ENCODE measurements at places on chromosomes 5 and 9. TPM values are rescaled to one million over a fixed set of nuclear protein-coding genes. Genes with fewer than 3 reads are reported as not detected.

DNA sequence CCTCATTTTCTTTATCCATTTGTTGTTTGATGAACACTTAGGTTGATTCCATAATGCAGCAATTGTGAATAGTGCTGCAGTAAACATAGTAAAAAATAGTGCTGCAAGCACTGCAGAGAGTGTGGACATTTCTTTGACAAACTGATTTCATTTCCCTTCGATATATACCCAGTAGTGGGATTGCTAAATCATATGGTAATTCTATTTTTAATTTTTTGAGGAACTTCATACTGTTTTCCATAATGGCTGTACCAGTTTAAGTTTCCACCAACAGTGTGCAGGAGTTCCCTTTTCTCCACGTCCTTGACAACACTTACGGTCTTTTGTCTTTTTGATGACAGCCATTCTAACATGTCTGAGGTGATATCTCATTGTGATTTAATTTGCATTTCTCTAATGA, 138.2 kb upstream of the PLPPR1 start:
- DNase-seq = no peak

GRCh38 chr9:21964925-21965385, 29.2 kb downstream of the CDKN2A start:
- DNase-seq = no peak

DNA sequence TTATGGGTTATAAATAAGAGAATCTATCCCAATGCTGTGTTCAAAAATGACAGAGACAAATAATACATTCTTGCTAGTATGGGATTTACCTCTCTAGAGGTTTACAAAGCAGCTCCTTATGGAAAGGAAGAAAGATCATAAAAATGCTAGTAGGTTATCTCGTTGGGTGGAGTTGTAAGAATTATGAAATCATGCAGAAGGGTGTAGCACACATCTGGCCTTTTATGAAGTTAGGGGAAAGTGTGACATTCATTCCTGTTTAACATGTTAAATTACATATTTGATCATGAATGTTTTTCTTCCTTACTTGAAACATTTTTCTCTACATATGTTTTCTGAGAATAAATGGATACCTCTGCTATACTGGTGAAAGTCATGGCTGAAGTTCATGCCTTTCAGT, 414.2 kb downstream of the SH3GL2 start:
- DNase-seq = no peak

- no peak for DNase-seq
Observed at GRCh38 chr5:9241479-9242305, 304.2 kb downstream of the SEMA5A start.

- no peak for DNase-seq
Observed at GRCh38 chr5:130109152-130109551, 204.9 kb downstream of the CHSY3 start.

DNA sequence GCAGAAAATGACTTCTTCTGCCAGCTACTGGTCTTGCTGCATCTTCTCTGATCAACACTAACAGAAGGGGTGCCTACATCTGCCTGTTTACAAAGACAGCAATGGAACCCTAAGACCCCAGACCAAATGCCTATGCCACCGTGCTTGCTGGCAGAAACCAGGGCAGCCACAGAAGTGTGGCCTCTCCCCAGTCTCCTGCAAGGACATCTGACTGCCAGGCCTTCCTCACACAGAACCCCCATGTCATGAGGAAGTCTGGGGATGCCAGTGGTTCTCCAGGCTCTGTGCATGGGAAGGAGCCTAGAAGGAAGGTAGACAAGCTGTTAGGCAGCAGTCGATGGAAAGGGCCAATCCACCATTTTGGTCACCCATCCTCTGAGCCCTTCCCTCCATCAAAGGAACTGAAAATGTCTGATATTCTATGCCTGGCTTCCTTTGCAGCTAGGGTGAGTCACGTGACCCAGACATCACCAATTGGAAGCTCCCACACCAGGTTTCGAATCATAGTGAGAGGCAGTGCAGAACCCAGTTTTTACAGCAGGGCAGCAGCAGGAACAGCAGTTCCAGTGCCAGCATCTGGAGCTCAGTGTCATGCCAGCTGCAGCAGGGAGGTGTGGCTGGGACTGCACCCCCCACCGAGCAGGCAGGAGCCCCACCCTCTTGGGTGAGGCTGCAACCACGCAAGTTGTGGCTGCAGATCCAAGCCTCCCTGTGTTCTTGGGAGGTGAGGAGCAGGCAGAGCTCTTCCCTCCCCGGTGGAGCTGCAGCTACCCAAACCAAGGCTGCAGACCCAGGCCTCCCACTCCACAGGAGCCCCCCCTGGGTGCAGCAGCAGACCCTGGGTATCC, 123.4 kb downstream of the OLFM1 start:
- DNase-seq = no peak

DNA sequence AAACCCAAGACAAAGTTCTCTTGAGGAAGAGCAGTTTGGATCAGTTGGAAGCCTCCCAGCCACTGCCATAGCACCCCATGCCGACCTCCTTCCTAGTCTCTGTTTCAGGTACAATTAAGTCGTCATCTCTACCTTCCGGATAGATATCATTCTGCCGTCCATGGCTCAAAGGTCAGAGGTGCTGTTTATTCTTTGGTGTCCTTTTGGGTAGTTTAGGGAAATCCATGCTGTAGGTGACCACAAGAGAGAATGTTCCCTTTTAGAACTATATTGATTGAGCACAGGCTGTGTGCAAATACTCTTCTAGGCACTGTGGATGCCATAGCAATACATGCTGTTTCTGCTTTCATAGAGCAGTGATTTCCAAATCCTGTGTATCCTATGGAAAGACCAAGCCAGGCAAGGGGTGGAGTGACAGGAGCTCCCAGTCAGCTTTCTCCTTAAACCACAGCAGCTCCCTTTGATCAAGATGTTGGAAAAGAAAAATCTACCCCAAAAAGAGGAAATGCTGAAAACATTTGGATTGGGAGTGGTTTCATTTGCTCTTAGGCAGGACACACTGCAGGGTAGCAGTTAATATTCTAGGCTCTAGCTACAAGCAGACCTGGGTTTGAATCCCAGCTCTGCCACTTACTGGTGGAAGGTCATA, 127.9 kb downstream of the PALM2AKAP2 start:
- DNase-seq = no peak

Gene SPATA31C1
- not detected for total RNA-seq

Gene FOXI1
- total RNA-seq = 4.9 TPM

All from suprapubic skin (tissue), 4 donors.